ENCODE measurements at places on chromosomes 6 and 20.
A peak's percentile ranks its signal among the peaks of the same experiment; 100 is the strongest.

- DNase-seq, result peak; percentile 47
Observed at GRCh38 chr6:8195040-8195713, 92.8 kb upstream of the EEF1E1 start.

- DNase-seq, result no peak
Observed at GRCh38 chr20:2165871-2166270, 64.2 kb downstream of the STK35 start.

DNA sequence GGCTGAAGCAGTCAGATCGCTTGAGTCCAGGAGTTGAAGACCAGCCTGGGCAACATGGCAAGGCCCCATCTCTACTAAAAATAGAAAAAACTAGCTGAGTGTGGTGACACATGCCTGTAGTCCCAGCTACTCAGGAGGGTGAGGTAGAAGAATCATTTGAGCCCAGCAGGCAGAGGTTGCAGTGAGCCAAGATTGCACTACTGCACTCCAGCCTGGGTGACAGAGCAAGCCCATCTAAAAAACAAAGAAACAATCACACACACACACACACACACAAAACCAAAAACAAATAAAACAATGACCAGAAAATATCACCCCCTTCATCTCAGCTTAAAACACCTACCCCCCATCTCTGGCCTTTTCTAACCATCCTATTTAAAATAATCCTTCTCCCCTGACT, 68.0 kb downstream of the BTBD9 start:
- no peak for DNase-seq

DNA sequence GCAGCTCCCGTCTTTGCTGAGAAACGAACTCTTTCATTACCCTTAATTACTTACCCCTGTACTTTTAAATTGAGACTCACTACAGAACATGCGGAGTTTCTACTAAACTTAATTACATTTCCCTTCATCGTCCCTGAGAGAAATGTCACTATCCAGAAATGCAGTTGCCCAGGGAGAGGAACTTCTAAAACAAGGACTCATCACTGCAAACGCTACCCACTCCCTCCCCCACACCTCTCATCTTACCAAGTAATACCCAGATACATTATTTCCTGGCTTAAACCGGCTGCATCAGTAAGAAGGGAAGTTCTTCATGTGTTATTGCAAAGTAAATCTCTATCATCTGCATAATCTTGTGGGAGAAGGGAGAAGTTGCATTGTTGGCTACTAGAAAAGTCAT, 138.3 kb downstream of the IPCEF1 start:
- no peak for DNase-seq

DNA sequence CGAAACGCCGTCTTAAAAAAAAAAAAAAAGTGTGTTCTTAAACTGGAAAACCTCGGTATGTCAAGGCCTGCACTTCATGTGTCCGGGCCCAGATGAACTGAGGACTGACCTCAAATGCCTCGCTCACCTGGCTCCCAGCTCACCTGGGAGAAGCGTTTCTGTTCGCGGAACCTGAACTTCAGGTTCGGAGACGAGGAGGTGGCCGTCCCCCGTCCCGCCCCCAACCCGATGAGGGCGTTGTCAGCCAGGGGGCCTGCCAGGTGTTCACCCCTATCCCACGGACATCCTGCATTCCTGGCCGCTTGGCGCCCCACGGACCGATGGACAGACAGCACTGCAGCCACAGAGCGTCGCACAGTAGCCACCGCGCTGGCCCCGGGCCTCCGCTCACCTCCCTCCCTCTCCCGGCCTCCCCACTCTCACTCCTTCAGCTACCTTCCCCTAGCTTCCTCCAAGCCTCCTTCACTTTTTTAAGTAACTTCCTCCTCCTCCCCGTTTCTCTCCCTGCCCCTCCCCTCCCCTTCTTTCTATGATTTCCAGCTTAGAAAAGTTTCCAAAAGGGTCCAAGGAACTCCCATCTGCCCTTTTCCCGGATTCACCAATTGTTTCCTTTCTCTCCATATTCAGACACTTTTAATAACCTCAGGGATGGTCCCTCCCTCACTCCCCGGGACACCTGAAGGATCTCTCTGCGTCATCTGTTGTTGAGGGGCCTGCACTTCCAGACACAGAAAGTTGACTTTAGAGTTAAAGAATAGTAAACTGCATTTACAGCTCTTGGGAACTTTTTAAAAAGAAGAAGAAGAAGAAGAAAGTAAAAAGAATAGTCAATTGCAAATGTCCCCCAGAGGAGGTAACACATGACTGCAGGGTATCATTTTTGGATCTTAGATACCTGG, 22.7 kb upstream of the MCM3 start:
- no peak for DNase-seq

DNA sequence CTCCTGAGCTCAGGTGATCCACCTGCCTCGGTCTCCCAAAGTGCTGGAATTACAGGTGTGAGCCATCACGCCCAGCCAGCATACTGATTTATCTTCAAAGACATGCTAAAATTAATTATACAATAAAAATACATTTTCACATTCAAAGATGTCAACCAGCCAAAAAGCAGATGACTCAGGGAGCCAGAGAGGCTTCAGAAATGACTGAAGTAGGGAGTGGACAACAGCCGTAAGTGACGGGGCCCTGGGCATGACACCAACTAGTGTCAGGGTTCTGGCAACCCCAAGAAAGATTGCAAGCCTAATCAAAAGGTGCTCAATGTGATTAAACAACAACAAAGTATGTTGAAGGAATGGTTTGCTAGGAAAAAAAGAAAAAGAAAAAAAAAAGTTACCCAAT, 28.4 kb downstream of the GPLD1 start:
- DNase-seq, result no peak

DNA sequence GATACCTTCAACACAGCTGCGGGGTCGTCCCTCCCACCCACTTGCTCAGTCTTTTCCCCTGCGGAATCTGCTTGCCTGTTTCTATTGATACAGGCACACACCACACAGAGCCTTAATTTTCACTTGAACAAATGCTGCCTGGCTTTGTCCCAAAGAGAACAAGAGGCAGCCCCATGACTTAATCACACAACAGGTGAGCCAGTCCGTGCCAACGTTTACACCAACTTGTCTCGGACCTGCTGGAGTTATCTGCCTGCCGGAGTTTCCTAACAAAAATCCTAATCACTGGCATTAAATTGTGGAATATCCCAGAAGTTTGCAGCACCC, 186.8 kb upstream of the RREB1 start:
- no peak for DNase-seq

DNA sequence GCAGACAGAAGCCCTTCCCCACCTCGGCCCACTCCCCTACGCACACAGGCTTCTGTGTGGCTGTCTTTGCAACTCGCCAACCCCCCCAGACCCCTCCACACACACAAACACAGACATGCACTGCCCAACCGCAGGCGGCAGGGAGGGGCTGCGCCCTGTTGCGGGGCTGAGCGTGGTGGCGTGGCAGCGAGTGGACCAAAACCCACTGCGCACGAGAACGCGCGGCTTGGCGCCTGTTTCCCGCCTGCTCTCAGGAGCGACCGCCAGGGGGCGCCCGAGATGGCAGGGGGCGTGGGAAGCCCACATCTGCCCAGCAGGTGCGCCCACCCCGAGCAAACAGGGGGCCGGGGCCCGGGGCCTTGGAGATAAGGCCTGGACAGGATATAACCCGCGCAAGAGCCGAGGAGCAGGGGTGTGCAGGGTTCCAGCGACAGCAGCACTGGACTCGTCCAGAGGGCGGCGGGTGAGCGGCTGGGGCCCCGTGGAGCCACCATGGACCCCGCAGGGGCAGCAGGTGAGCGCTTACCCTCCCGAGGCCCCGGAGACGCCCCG, at the start of gene RBPJL:
Gene RBPJL (plus strand): TSS at position 410 of the 552 bp plus-strand sequence. CDS start 83 bp downstream, at position 493.
- no peak for DNase-seq

All from RKO (cell line).